ENCODE measurements at places on chromosomes 6 and 20.

GRCh38 chr20:11117808-11118528, 444.2 kb upstream of the JAG1 start:
- no peak for DNase-seq

- DNase-seq = no peak
Observed at GRCh38 chr6:111842891-111843290, 30.4 kb downstream of the FYN start.

DNA sequence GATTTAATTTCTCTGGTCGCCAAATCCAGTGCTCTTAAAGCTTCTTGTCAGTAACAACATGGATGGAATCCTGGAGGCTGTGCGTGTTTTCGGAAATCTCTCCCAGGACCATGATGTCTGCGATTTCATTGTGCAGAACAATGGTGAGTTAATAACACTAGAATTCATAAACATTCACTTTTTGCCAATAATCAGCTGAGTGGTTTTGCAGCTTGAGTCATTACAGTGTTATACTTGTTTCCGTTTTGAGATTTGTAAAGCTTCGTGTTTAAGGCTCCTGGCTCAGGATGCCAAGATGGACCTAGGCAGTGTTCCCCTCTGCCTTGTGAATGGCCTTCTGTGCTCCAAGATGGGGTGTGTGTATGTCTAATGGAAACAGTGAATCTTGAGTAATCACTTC, 113.8 kb downstream of the ARMC2 start:
- no peak for DNase-seq

DNA sequence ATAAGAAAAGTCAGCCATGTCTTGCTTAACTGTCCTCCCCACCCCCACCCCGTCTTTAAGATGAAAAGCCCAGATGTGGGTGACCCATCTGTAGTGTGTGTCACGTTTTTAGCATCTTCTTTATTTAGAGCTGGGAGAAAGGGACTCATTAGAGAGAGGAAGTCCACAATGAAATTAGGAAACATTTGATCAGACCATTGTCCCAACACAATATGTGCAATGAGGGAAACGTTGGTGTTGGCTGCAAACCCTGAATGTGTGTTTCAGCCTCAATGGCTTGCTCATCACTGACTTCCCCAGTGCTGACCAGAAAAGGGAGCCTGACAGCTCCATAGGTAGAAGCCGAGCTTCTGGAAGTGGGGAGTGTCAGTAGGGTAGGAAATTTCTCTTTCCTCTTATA, 475.7 kb downstream of the CD83 start:
- DNase-seq = no peak

DNA sequence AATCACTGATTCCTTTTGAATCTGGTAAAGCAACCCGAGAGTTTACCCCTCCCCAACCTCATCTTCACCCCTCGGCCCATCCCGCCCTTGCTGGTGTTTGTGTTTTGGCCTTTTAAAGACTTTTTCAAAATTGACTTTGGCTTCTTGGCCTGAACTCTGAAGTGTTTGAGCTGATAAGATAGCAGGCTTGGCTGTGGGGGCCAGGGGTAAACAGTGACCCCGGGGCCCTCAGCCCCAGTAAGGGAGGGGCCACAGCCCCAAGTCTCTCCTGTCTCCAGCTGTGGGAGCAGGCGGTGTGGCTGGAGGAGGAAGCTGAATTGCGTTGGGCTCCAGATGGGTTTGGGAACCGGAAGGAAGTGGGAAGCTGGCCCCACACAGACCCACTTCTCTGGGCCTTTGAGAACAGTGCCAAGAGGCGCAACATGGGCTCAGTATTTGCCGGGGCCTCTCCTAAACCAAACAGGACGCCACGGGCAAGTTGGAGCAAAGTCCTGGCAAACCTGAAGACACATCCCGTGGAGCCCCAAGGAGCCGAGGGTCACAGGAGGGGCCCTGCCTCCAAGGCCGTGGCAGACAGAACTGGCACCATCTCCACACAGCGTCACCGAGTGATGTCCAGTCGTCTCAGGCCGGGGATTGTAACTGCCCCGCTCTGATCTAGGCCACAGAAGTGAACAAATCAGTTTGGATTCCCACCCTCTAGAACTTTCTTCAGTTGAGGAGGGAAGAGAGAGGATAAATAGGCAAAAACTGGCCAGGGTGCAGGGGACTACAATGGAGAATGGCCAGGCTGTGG, 54.3 kb upstream of the PTPN1 start:
- DNase-seq = no peak

DNA sequence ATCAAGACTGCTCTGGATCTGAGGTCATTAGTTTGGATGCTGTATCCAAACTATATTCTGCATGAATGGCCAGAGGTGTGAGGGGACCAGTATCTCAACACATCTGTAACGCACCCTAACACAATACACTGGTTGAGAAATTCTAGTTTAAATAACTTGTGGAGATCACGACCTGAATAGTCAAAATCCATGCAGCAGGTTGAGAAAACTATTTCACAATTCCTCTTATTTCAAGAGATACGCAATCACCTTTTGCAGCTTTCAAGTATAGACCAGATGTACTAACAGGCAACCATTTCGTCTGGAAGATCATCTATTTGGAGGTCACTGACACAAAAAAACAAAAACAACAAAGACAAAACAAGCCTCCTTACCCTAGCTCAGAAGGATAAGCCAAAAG, 11.1 kb downstream of the CSNK2A1 start:
- no peak for DNase-seq

DNA sequence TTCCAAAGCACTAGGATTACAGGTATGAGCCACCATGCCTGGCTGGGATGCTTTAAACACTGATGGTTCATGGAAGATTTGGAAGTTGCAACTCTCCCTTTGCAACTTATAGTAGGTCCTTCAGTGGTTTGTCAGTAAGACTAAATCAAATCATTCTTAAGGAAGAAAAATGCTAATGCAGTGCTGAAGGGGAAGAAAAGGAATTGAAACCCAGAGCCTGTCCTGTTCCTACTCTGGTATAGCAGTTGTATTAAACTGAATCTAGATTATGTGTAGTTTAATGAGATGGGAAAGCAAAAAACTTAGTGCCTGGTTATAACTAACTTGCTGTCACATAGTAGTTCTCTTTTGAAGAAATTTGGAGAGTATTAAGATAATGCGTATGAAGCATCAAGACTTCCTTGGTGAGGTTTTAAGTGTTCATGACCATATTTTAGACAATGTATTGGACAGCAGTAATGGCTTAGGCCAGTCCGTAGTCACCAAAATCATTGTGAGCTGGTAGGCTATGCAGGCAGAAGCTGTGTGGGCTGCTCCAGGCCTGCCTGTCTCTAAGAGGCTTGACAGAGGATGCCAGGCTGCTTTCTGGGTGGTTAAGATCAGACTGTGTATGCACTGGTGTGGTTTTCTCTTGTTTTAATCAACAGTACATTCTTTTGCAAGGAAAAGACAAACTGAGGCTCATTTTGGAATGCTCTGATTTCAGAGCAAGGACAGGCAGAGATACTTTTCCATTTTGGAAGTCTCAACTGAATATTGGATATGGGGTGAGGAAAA, 14.0 kb downstream of the PAQR8 start:
- DNase-seq = no peak

GRCh38 chr6:46440141-46440540, 51.1 kb downstream of the RCAN2 start:
- no peak for DNase-seq

GRCh38 chr20:14507711-14508110, 170.3 kb upstream of the FLRT3 start:
- no peak for DNase-seq

GRCh38 chr6:119934816-119935215, 585.3 kb upstream of the MAN1A1 start:
- DNase-seq = no peak

GRCh38 chr6:44275749-44276648, 5.7 kb downstream of the TMEM151B start:
- DNase-seq = no peak

- DNase-seq = no peak
Observed at GRCh38 chr20:36493801-36494114, 47.6 kb upstream of the MYL9 start.

DNA sequence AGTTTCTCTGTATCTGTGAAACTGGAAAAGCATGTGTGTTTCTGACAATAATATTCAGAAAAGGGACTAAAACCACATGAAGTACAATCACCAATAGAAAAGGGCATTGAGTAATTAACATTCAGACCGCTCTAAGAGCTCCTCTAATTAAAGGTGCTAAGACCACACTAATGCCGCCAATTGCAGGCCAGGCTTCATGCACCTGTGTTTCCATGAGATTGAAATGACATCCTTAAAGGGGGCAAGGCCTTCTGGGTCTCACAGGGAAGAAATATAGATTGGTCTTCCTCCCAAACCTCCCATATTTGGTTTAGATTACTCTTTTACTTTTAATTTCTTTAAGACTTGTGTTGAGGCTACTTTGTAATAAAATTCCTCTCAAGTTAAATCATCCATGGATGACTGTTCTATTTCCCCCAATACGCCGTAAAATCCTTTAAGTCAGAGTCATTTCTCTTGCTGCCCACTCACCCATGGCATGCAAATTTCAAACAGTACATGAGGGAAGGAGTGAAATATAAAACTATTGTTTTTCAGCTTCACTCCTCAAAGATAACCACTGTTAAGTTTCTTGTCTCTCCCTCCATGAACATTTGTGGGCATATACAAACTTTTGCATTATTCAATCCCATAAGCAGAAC, 110.6 kb downstream of the UBE3D start:
- DNase-seq = no peak

- no peak for DNase-seq
Observed at GRCh38 chr6:7891078-7891872, 19.3 kb downstream of the TXNDC5 start.

DNA sequence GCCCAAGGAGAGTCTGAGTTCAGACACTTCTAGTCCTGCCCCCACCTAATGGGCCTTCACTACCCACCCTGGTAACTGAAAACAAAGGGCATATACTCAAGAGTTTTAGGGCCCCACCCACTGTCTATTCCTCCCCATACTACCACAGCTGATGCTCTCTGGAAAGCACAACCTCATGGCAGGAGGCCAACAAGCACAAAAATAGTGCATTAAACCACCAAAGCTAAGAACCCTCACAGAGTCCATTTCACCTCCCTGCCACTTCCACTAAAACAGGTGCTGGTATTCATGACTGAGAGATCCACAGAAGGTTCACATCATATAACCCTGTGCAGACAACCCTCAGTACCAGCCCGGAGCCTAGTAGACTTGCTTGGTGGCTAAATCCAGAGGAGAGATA, 132.1 kb upstream of the ADGRB3 start:
- DNase-seq = no peak

- no peak for DNase-seq
Observed at GRCh38 chr20:45448270-45448669, 21.3 kb upstream of the WFDC2 start.

GRCh38 chr20:21513881-21514540, at the start of gene NKX2-2:
Gene NKX2-2, minus strand, starts transcription at chr20:21514064. Its CDS starts 395 bp downstream, at chr20:21513669.
- no peak for DNase-seq

GRCh38 chr6:4078691-4079471, at the start of gene FAM217A:
Gene FAM217A, minus strand, starts transcription at chr6:4079137. Its CDS starts 1,723 bp downstream, at chr6:4077414.
- no peak for DNase-seq

DNA sequence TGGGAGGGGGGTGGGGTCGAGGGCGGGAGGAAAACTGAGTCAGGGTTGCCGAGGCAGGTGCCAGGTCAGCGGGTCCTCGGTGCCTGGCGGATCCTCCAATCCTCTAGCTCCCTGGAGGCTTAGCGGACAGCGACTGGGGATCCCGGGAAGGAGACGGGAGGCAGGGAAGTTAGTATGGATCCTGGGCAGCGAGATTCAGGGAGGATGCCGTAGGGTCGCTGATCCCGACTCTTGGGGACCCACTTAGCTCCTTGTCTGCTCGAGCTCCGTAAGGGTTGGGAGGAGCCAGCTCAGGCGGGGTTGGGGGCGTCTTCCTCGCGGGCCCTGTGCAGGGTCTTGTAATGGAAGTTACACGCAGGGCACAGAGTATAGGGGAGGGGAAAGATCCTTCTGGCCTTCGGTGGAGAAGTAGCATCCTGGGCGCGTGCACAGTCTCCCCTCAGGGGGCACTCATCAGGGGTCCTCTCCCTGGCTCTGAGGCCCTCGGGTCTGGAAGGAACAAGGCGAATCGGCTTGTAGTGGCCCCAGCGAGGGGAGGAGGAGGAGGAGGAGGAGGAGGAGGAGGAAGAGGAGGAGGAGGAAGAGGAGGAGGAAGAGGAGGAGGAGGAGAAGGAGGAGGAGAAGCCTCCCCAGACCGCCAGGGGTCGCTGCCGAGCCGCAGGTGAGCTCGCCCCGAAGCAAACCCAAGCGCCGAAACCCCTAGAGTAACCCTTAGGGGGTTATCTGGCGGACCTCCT, 6.4 kb upstream of the SLC12A5 start:
- peak; percentile 48 for DNase-seq

GRCh38 chr20:2006452-2007361, 12.8 kb upstream of the PDYN start:
- DNase-seq = no peak

GRCh38 chr20:33407251-33407650, 5.9 kb upstream of the CDK5RAP1 start:
- peak; percentile 35 for DNase-seq

DNA sequence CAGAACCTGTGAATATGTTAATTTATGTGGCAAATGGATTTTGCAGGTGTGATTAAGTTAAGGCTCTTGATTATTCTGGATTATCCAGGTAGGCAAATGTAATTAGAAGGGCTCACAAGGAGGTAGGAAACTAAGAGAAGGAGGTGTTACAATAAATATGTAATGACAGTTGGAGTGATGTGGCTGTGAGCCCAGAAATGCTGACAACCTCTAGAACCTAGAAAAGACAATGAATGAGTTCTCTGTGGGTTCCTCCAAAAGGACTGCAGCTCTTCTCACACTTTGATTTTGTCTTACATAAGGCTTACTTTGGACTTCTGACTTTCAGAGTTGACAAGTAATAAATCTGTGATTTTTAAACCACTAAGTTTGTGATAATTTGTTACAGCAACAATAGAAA, 406.6 kb upstream of the EPHA7 start:
- DNase-seq = no peak

DNA sequence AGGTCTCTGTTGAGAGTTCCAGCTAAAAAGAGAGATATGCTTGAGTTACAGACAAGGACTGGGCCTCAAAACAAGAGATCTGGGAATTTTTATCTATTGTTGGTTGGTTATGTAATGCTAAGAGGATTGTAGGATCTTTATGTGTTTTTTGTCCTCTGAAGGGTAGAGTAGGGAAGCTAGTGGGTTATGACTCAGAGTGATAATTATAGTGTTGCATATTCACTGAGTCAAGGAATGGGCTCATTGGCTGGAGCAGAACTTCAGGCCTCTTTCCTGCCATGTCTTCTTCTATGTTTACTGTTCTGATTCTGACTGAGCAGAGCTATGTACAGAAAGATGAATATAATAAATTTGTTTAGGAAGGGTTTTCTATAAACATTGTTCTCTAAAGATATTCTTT, 66.1 kb upstream of the NOX3 start:
- no peak for DNase-seq

- no peak for DNase-seq
Observed at GRCh38 chr6:168097621-168098430, 18.8 kb upstream of the FRMD1 start.
